ENCODE measurements at places on chromosomes 13 and 19. TPM values are rescaled to one million over a fixed set of nuclear protein-coding genes. Genes with fewer than 3 reads are reported as not detected.

Gene PLPP2
- total RNA-seq = 14.8 TPM

Gene KRTDAP
- not detected for total RNA-seq

Gene HIPK4
- total RNA-seq = 0.49 TPM

Gene ACP7
- 1.1 TPM for total RNA-seq

Gene ZNF181
- total RNA-seq = 20.8 TPM

Gene CCDC122
- 5.5 TPM for total RNA-seq

Gene RASL11A
- 1.1 TPM for total RNA-seq

Gene SLC15A1
- total RNA-seq = not detected

Gene TRAPPC5
- total RNA-seq = 50.6 TPM

Gene IQCN
- total RNA-seq = 4.1 TPM

Gene FBXO27
- 3.4 TPM for total RNA-seq

Gene KLK1
- not detected for total RNA-seq

Gene CACNG6
- not detected for total RNA-seq

Gene RUVBL2
- total RNA-seq = 110 TPM

Gene ZNF600
- total RNA-seq = 6.3 TPM

Gene GPATCH1
- total RNA-seq = 7.5 TPM

Gene KLK2
- not detected for total RNA-seq

Gene CYP4F12
- total RNA-seq = not detected

Gene SEMA6B
- total RNA-seq = 0.12 TPM

Gene EFNB2
- total RNA-seq = 15.5 TPM

Gene KANK3
- 0.16 TPM for total RNA-seq

Gene PDX1
- not detected for total RNA-seq

Gene MBD3L5
- not detected for total RNA-seq

Gene TLE2
- 3.4 TPM for total RNA-seq

Gene GIPR
- 0.49 TPM for total RNA-seq

Gene C13orf46
- 1.3 TPM for total RNA-seq

Gene KIR3DL1
- not detected for total RNA-seq

Measured in hair follicle dermal papilla cell (primary cell).